Right kidney (tissue), 9 donors: ENCODE measurements at places on chromosomes 6 and 20.

- no peak for DNase-seq
Measured at GRCh38 chr6:147117011-147117410, 87.2 kb upstream of the STXBP5 start.

- DNase-seq = peak; percentile 18
Measured at GRCh38 chr6:74091136-74091793, 395.3 kb downstream of the CD109 start.

- DNase-seq = peak; percentile 18
Measured at GRCh38 chr20:46088409-46089166, 1.2 kb downstream of the NCOA5 start.

GRCh38 chr6:40482532-40482931, 104.6 kb downstream of the LRFN2 start:
- no peak for DNase-seq

GRCh38 chr20:19320005-19320404, 107.6 kb downstream of the SLC24A3 start:
- no peak for DNase-seq

DNA sequence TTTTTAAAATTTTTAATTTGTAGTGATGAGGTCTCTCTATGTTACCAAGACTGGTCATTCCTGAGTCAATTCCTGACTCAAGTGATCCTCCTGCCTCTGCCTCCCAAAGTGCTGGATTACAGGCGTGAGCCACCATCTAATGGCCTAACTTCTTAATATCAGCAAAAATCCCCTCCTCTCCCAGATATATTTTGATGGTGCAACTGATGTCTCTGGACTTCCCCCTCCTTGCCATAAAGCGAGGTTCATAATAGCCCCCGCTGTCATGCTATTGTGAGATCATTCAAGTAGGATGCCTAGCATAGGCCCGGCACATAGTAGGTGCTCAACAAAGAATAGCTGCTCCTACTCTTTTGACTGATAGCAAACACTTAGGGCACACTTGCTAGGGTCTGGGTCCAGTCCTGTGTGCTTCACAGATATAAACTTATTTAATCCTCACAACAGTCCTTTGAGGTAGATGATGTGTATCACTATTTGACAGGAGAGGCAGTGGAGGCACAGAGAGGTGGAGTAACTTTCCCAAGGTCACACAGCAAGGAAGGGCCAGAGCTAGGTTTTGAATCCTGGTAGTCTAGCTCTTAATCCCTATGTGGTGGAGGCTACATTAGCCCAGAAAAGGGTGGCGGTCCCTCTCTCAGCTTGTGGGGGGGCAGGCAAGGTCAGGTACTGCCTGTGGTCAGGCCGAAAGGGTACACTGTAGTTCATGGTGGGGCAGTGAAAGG, 14.6 kb downstream of the SRC start:
- no peak for DNase-seq

DNA sequence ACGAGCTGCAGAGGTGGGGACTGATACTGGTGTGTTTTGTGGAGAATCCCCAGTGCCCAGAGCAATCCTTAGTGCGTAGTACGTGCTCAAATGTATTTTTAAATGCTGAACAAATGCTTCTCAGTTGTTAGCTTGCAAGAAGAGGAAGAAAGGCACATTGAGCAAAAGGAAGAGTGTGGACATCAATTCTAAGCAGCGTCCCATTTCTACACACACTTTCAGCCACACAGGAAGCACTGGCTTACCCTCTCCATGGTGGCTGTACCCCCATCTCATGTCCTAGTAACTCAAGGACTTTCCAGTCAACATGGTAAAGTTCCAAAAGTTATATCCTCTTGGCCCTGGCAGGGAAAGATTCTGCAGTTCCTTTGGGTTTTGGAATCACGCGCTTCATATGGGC, 98.8 kb upstream of the NXT1 start:
- no peak for DNase-seq

- DNase-seq = no peak
Measured at GRCh38 chr6:35724059-35724458, 12.8 kb upstream of the ARMC12 start.

GRCh38 chr6:89862273-89862672, 32.0 kb upstream of the GJA10 start:
- DNase-seq = no peak

GRCh38 chr6:146775220-146775619, 176.4 kb downstream of the ADGB start:
- no peak for DNase-seq

DNA sequence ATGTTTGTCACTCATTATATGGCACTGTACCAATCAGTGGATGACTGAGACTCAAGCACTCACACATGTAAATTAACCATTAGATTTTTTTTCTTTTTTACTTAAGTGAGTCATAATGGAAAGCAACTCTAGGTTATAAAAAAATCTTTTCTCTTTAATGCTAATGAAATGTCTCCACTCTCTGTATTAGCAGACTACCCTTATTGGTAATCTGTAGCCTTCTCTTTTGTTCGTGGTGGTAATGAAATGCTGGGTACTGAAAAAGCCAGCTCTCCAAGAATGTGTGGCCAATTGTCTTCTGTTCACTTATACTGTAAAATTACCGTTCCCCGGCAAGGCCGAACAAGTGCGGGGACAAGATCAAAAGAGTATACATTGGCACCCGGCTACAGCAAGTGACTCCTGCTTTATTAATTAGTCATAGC, 69.0 kb downstream of the AFG1L start:
- DNase-seq = no peak

- no peak for DNase-seq
Measured at GRCh38 chr6:29661071-29661470, 4.2 kb downstream of the MOG start.

DNA sequence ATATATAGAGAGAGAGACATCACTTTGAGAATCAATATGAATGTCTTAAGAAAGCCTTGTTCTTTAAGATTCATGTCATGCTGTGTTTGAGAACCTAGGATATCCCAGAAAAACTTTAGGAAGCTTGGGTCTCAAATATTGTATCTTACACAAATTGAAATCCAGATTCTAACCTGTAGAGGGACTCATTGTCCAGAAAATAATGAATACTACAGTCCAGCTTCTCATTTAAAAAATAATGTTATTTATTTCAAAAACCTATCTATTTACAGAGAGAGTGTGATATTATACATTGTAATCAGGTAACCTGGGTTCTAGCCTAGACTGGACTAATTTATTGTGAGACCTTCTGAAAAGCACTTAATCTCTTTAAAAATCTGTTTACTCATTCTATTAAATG, 4.2 kb downstream of the RFX6 start:
- DNase-seq = no peak

DNA sequence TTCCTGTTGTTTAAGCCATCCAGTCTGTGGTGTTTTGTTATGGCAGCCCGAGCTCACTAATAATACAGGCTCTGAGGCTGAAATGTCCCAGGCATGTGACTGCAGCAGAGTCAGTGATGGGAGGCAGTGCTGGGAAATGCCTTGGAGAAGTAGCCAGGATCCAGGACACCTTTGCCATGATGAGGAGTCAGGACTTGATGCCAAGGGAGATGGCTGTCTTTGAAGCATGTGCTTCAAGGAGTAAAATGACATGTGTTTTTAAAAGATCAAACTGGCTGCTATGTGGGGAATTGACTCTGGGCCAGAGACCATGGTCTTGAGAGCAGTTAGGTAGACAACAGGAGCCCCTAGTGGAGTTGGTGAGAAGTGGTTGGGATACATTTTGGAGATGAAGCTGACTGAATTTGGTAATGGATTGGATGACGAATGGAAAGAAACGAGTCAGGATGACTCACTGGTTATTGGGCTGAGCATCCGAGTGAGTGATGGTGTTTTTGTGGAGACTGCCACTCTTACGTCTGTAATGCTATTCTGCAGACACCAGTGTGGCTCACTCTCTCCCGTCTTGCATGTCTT, 322.2 kb downstream of the PLCB1 start:
- DNase-seq = no peak

DNA sequence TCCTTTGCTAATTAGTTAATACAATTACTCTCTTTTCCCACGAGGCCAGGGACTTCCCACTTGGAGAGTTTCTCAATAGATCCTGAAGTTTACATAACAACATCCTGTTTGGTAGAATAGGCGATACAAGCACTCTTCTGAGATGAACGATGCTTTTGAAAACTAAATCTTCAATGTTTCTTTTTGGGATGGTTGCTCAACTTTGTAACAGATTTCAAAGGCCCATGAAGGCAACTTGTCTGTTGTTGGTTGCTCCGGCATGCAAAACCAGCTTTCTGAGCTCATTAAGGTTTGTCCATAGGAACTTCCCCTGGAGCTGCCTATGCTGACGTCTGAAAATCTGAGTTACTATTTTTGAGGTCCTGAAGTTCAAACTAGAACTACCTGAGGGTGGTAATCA, 25.9 kb upstream of the ROS1 start:
- DNase-seq = no peak

DNA sequence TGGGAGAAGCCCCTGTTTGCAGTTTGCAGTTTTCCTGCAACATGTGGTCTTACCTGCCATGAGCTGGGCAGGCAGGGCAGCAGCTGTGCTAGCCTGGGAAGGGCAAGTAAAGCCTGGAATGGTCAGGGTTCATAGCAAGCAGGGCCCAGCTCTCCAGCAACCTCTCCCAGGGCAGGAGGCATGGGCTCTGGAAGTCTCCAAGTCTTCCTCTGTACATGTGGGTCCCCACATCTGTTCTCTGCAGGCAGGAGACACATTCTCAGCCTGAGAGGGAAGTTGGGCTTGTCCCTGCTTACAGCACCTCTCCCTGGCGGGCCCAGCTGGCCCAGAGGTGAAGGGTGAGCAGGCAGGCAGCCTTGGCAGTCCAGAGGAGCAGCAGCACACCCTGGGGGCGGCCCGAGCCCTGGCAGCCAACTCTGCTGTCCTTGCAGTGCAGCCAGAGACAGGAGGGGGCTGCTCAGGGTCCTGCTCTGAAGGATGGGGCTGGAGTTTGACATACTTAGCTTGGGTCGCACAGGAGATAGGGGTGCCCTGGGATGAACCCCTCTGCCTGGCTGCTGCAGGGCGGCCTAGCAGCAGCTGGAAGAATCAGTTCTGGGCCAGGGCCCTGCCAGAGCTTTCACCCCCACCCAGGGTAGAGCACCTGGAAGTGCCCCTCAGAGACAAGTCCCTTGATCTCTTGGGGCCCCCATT, 176.0 kb downstream of the MRPL14 start:
- peak; percentile 61 for DNase-seq

DNA sequence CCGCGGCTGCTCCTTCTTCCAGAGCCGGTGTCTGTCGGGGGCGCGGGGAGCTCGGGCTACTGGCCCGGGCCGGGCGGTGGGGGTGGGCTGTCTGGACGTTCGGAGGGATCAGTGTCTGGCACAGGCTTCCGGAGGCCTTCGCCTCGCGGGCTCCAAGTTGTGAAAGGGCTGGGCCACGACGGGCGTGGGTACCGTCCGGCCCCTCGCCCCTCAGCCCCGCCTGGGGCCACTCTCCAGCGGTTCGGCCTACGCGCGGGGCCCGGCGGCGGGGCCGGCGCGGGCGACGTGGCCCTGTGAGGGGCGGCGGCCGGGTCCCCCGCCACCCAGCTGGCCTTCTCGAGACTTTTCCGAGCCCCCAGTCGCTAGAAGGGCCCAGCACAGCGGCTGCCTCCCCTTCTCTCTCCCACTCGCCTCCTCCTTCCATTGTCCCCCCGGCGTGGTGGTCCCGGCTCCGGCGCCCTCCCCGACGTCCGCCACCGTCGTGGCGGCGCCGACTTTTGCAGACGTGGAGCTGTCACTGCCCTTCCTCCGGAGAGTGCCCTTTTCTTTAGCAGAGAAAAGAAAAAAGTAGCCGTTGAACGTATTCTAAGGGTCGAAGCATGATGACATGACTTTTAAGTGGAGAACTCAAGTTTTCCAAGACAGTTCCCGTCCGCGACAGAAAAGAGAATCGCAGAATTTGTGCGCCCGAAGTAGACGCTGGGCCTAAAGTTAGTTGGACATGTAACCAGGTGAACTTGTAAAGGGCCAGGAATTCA, 571 bp downstream of the ITCH start:
- peak; percentile 97 for DNase-seq

- peak; percentile 50 for DNase-seq
Measured at GRCh38 chr20:6055161-6055783, 1.4 kb upstream of the LRRN4 start.

DNA sequence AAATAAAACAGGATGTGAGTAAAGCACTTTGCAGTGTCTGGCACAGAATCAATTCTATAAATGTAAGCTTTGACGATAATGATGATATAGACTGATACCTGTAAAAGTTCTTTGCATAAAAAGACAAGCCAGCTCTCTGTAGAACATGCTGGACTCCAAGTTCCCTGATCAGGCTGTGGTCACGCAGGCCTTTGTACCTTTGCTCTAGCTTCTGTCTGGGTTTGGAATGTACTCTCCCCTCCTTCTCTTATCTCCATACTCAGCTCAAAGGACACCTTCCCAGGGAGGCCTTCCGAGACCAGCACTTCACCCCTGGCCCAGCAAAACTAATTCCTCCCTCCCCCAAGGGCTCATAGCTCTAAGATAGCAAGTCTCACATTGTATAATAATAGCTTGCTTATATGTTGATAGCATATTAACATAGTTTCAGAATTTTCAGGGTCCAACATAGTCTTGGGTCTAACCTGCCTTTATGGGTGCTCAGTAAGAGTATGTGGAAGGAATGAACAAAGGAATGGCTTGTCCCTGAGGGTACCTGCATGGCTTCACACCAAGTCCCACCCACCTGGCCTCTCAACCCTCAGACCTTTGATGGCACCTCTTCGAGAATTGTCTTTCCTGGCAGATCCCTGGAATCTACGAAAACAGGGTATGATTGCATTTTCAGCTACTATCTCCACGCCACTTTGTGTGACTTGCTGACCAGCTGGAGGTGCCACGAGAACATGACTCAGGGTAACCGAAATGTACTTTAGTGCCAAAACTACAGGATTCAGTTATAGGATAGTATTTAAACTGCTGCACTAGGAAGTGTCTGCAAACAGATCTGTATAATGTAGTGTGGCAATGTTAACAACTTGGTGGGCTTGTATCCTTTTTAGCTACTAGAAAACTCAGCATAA, 41.7 kb upstream of the PIM1 start:
- no peak for DNase-seq

GRCh38 chr6:79538106-79538971, 1.1 kb upstream of the LCA5 start:
- DNase-seq = peak; percentile 27

- DNase-seq = no peak
Measured at GRCh38 chr6:37675606-37676005, 22.1 kb downstream of the MDGA1 start.

DNA sequence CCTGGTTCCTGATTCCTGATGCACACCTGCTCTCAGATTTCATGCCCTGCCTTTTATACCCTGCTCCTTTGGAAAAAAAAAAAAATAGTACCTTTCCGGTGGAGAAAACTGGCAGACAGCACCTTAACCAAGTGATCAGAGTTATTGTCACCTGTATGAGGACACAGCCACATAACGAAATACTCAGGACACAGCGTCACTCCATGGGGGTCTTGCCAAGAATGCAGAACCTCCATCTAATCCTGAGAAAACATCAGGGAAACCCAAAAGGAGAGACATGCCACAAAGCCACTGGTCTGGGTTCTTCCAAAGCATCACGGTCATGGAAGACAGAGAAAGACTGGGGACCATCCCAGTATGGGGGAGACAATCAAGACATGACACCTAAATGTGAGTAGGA, 29.1 kb downstream of the BFSP1 start:
- DNase-seq = no peak

GRCh38 chr20:19254956-19255355, 42.5 kb downstream of the SLC24A3 start:
- no peak for DNase-seq

GRCh38 chr6:115838763-115839401, 221.8 kb downstream of the FRK start:
- no peak for DNase-seq
